Posterior cingulate gyrus (tissue), 11 donors: ENCODE measurements at places on chromosomes 11 and 22.
A peak's percentile ranks its signal among the peaks of the same experiment; 100 is the strongest.

- no peak for DNase-seq
Observed at GRCh38 chr22:27895600-27895999, 23.5 kb downstream of the PITPNB start.

DNA sequence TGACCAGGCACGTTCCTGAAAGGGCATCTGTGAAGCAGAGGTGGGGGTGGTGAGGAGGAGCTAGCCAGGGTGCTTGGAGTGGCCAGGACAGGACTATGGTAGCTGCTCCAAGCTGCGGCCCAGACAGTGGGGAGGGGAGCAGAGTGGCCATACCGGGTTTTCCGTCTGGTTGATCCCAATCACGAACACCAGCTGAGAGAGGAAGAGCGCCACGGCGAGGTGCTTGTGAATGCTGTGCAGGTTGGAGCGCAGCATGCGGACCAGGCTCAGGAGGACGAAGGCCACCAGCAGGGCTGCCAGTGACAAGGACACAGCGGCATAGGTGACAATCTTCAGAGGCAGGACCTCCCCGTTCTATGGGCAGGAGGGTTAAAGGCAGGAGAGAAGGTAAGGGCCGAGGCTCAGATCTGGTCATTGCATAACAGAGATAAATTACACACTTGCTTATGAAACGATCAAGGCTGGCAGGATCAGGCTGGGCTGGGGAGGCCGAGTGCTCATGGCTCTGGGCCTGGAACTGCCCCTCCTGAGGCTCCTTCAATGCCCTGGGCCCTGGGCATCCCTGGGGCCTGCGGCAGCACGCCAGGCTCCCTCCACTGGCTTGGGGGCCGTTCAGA lies 41.5 kb downstream of the TRMU start:
- no peak for DNase-seq

- peak; percentile 13 for DNase-seq
Observed at GRCh38 chr11:129023968-129024676, 81.5 kb upstream of the TP53AIP1 start.

GRCh38 chr11:44709966-44710365 lies 16.8 kb upstream of the TSPAN18 start:
- DNase-seq = no peak

- no peak for DNase-seq
Observed at GRCh38 chr22:40070701-40071100, 75.9 kb downstream of the FAM83F start.

DNA sequence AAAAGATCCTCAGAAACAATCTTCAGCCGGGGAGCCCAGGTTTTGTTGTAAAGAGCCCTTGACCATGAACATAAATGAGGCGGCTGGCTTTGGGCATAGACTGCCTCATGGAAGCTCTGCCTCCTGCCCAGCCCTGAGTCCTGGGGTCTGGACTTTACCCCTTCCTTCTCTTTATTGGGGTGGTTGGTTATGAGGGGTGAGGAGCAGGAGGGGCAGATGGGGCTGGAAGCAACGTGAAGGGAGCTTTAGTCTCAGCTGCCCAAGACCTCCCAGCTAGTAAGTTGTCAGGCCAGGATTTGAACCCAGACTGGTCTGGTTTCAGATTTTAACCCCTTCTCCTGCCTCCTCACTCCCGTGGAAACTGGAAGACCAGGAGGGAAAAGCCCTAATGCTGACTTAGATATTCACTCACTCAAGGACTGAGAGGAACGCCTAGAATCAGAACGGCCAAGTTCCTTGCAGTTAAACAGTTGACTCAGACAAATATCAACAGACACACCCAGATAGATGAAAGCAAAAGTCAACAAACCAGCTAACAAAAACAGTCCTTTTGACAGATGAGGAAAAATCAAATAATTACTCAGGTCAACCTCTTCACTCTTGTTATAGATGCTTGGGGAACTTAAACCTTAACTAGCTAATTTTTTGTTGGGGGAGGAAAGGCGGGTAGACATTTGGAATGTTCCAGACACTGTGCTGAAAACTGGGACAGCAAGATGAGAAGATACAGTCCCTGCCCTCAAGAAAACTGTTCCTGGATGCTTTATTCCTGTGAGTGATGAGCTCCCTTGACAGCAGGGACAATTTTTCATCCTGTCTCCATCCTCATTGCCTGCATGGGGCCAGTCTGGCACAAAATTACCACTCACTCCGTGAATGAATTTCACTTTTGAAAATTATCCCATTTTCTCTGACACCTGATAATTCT lies 20.8 kb upstream of the ARRB1 start:
- no peak for DNase-seq

- DNase-seq = no peak
Observed at GRCh38 chr11:13140028-13140870, 131.1 kb downstream of the RASSF10 start.

GRCh38 chr22:25545672-25546071 lies 18.8 kb upstream of the GRK3 start:
- no peak for DNase-seq

- no peak for DNase-seq
Observed at GRCh38 chr11:95134491-95134890, 44.8 kb downstream of the ENDOD1 start.

GRCh38 chr22:43753688-43754087 lies 58.4 kb downstream of the EFCAB6 start:
- DNase-seq = no peak

- DNase-seq = peak; percentile 72
Observed at GRCh38 chr11:121383716-121384115, 68.4 kb upstream of the SORL1 start.

DNA sequence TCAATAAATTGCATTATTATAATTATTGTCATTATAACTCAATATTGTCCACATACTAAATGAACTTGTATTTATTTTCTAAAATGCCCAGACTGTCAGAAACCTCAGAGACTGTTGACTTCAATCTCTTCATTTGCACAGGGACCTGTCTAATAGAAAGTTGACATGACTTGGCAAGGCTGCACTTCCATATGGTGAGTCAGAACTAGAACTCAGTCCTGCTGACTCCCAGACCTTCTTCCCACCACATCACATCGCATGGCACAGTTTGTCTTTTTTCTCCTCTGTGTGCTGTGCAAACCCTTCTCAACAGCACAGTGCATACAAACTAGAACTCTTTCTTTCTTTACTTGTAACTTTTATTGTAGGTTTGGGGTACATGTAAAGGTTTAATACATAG lies 215.1 kb upstream of the BLID start:
- DNase-seq = no peak

GRCh38 chr11:7486781-7487140 lies 1.5 kb downstream of the OLFML1 start:
- no peak for DNase-seq

GRCh38 chr22:30123463-30123862 lies 43.2 kb downstream of the HORMAD2 start:
- DNase-seq = no peak

- DNase-seq = no peak
Observed at GRCh38 chr11:69707176-69707575, 3.4 kb upstream of the FGF19 start.

- DNase-seq = no peak
Observed at GRCh38 chr11:94134651-94135512, 6.2 kb downstream of the PANX1 start.

DNA sequence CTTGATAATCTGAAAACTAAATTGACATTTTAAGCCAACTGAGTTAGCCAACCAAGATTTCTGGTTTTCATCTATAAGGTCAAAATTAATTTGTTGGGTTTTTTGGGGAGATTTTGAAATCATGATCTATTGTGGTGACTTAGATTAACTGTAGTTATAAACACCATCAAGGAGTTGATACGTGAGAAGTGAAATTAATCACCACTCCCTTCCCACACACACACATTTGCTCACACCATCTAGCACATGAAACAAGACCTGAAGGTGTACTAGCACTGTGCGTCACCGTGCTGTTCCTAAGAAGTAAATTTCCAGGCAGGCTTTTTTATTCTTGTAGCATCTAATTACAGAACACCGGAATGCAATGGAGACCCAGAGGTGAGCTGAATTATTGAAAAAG lies 2.1 kb downstream of the OR5B21 start:
- DNase-seq = no peak

GRCh38 chr11:107623183-107623582 lies 32.2 kb downstream of the ELMOD1 start:
- no peak for DNase-seq

DNA sequence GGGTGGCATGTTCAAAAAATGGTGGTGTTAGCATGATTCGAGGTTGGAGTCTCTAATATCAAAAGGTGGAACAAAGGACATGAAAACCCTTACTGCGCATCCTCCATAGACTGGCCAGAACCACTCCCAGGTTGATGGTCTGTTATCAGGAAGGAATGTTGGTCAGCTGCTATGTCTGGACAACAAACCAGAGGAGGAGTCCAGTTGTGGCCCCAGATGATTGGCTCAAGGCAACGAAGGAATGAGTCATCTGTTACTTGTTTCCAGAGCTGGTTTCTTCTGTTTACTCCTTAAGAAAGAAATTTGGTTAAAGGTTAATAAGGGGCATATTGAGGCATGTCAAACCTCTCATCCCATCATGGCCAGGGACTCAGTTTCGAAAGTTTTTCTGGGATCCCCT lies 56.8 kb upstream of the GRIA4 start:
- no peak for DNase-seq

DNA sequence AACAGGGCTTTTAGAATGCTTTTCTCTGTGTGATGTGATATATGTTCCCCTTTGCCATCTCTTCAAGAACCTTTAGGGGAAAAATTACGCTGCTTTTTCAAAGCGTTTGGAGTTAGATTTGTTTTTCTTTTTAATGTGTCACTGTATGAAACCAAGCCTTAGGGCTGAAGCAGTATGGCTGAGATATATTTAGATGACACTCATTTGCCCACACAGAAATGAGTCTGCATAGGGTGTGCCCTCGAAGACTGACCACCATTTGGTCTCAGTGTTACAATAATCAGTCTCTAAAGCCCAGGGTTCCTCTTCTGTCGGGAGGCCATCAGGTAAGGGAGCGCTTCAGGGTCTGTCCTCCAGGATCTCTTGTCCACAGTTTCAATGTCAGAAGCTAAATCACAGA lies 213.0 kb upstream of the NCAM1 start:
- DNase-seq = no peak

DNA sequence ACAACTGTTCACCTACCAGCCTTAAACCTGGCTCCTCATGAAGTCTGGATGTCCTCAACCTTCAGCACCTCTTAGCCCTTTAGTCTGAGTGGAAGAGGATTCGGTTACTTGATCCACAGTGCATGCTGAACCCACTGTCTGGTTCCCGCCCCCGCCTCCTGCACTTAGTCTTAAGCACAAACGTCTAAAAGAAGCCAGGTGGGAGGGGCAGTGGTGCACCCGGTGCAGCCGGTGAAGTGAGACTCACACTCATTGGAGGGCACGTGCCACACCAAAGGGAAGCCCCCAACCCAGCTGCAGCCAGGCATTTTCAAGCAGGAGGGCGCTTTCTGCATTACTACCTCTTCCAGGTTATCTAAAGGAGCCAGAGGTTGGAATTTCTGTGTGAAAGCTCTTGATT lies 146.8 kb downstream of the COMMD9 start:
- DNase-seq = no peak

- peak; percentile 73 for DNase-seq
Observed at GRCh38 chr22:38034278-38034882, 22.8 kb upstream of the PICK1 start.

GRCh38 chr22:25110596-25110845 lies 89.1 kb upstream of the CRYBB3 start:
- no peak for DNase-seq

DNA sequence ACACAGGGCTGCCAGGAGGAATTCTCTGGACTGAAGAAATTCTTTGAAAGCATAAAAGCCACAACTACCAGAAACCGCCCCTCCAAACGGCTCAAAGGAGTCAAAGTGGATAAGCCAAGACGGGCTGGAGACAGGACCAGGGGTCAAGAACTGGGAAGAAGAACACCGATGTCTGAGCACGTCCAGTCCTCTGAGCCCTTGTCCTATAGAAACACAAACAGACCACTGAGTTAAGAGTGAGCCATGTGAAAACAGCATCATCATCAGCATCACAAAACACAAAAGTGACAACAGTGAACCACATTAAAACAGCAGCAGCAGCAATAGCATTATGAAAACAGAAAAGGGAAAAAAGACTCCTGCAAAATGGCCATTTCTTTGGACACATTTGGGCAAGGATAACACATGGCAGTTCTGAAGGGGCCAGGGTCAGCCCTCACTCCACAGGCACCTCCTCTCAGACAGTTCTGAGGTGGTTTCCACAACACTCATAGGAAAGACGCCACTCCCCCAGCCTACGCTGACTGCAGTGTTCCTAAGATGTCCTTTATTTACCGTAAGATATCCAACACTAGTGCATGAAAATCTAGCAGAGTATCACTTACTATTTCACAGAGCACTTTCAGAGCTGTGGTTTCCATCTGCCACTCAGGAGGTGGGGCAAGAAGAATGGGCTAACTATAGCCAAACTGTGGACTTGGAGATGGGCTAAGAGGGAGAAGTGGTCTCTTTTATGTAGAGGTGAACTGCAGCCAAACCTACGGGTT lies 28.6 kb upstream of the YPEL1 start:
- DNase-seq = no peak

DNA sequence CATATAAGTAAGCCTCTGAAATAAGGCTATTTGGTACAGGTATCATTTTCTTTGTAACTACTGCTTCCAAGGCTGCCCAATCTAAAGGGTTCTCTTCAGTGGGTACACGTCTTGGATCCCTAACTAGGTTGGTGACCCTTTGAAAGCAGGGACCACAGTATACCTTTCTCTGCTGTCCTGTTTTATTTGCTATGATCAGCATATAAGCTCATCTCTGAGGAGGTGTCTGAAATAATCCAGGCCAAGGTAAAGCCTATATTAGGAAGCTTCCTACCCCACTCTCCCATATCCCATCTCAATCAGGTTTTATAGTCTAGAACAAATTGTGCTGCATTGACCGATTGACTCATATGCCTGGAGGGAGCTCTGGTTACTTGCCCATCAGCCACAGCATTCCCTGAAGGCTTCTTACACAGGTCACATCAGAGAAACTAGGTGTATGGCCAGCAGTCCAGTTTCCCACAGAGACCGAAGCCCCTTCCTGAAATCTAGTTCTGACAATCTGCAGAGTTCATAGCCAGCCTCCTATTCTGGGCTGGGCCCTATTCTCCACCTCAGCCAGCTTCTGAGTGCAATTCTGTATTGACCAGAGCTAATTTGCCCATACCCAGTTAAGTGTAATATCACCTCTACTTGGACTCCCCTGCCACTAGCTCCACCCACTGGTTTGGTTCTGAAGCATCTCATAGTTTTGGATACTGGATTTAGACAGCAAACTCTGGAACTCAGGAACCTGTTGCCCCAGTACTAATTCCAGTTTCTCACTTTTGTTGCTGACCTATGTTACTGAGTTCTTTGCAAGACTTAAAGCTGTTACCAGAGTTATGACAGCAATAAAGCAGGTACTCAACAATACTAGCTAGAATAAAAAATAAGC lies 62.1 kb upstream of the ARHGAP20 start:
- no peak for DNase-seq

DNA sequence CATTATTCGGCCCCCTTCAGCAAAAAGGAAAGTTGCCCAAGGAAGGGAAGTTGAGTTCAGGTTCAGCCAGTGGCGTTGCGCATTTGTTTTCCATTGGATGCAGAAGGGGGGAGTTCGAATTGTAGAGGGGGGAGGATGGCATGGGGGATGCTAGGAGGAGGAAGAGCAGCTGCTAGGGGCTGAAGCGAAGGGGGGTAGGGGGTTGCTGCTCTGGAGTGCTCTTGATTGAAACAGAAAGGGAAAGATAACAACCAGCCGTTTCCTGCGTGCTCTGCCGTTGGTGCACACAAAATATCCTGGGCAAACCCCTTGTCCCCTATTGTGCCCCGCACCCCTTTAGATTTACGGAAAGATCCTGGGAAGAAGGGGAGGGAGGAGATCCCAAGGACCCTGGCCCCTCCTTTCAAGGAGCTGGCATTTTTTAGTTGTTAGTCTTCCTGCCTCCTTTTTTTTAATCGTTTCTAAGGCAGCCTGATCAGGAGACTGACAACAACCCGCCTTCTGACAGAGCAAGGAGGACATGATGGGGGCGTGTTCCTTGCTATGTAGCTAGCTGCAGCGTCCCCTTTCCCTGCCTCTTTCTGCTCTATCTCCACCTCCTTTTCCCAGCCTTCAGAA lies 2.1 kb downstream of the KMT2A start:
- peak; percentile 34 for DNase-seq
